ENCODE measurements at places on chromosomes 1 and 21. TPM values are rescaled to one million over a fixed set of nuclear protein-coding genes. Genes with fewer than 3 reads are reported as not detected.

DNA sequence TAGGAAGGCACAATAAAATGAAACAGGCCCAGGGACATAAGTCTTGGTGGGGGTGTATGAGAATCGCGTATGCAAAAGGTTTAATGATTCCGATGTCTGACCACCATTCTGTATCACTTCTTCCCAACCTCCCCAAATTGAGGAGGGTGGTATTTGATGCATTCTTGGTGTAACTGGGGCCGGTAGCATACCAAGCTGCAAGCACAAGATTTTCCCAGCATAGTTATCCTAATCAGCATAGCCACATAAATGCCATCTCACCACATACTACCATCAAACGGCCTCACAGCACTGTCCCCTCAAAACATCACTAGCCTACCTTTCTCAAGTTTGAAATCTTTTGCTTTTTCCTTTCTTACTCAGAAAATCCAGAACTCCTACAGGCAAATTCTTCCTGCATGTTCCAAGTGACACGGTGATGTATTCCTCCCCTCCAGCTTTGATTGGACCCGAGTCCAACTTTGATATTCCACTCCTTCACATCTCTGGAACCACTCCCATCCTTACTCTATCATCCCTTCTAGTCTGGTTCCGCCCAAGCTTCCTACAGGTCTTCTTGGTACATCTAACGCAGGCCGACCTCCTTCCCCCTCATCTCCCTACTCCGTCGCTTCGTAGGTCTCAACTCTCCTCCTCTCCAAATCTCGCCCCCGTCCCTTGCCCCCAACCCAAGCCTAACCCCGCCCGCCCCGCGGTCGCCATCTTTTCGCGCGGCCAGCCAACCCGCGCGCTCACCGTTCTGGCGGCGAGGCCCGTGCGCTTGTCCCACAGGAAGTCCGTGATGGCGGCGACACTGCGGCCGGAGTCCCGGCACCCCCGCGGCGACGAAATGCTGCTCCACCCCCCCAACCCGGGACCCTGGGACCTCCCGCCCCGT lies 600 bp downstream of the CLK2 start:
- DNase-seq, result no peak

DNA sequence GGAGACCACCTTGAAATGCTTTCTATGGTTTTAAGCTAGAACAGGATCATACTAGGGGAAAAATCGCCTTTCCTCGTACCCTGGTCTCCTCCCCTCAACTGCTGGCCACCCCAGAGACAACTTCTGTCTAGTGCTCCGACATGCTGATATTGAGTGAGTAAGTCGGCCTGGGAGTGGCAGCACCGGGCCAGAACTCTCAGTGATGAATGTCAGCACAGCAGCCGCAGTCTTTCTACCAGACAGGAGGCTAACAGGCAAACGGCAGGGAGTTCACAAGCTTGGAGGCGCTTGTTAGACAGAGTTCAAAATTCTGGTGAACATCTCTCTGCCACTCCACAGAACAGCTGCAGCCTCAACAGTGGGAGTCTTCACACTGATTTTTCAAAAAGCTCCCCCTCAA lies 716.9 kb downstream of the ADGRL2 start:
- peak; percentile 76 for DNase-seq

DNA sequence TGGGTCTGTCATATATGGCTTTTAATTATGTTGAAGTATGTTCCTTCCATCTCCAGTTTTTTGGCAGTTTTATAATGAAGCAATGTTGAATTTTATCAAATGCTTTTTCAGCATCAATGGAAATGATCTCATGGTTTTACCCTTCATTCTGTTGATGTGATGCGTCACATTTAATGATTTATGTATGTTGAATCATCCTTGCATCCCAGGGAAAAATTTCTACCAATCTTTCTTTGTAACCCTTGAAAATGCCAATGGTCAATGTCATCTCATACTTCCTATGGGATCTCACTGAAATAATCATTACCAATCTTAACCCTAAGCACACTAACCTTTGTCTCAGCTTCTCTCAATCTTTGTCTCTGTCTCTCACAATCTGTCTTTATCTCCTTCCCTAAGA lies 1004.0 kb downstream of the KCNT2 start:
- no peak for DNase-seq

GRCh38 chr1:5889901-5890300 lies 102.3 kb downstream of the NPHP4 start:
- DNase-seq, result no peak

DNA sequence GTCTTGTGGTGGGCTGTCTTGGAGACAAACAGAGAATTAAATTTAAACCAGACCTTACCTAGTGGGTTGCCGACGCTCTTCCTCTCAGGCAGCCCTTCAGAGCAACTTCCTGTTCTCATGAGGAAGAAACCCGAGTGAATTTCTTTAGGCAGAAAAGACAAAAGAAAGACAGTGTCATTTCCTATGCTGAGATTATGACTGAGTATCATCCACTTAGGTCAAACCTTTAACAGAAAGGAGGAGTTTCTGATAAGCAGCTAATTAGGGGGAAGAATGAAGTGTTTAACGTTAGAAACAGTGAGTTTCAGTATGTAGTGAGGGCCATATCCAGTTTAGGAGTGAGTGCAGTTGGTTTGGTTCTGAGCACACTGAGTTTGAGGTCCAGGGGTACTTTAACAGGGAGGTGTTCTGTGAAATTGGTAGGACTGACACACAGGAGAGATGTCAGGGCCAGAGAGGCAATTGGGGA lies 38.7 kb downstream of the FASLG start:
- no peak for DNase-seq

DNA sequence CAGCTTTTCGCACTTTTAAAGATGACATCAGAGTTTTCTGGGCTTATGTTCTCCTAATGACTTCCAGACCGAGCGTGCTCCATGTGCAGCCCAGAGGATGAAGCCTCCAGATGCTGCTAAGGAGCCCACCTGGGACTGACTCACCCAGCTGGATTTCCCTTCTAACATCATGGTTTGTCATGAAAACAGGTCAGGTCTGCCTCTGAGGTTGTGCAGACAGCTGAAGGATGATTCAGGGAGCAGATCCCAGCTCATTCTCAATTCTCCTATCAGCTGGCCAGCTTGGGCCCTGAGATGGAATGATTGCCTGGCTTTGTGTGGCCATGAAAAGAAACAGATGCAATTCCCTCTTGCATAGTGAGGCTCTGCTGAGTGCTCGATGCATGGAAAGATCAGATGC lies 123.9 kb upstream of the DUSP10 start:
- no peak for DNase-seq

- DNase-seq, result no peak
These were observed 73.1 kb downstream of the GATAD2B start for GRCh38 chr1:153849487-153850185.

DNA sequence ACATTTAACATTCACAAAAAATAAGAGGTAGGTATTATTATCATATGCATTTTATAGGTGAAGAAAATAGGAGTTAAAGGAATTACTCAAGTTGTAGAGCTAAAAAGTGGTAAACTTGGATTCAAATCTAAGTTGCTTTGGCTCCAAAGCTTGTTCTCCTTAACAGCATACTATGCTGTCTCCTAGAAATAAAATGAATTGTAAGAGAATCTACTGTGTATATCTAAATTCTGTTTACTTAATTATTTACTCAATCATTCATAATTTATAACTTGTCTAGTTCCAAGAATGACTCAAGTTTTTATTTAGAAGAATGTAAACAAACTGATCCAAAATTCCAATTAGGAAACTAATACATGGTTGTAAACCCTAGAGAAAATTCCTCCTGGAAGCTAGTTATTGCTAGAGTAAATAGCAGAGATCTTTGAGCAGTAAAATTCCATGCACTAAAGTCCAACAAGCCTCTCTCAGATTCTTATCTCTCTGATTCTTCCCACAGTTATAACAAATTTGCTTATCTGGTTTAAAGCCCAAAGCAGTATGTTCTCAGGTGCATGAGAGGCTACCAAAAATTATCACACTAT lies 132.5 kb upstream of the DPT start:
- DNase-seq, result no peak

- DNase-seq, result no peak
These were observed 12.0 kb upstream of the CTSS start for GRCh38 chr1:150777544-150777943.

GRCh38 chr1:232943679-232944252 lies 6.6 kb upstream of the NTPCR start:
- DNase-seq, result no peak

DNA sequence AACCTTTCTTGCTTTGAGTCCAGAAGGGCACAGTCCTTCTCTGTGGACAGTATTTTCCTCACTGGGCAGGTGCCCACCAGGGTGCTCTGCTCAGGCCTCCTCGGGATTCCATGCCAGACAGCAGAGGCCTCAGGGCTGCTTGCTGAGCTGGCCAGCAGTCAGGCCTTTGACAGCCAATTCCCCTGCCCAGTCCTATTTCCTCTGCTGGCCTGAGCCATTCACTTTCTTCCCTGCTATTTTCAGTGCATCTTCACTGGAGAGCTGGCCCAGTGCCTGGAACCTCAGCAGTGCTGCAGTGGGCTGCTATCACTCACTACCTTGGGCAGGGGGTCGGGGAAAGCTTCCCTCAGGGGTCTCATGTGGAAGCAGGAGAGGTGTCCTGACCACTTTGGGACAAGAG lies 33.2 kb downstream of the KCNA10 start:
- no peak for DNase-seq

DNA sequence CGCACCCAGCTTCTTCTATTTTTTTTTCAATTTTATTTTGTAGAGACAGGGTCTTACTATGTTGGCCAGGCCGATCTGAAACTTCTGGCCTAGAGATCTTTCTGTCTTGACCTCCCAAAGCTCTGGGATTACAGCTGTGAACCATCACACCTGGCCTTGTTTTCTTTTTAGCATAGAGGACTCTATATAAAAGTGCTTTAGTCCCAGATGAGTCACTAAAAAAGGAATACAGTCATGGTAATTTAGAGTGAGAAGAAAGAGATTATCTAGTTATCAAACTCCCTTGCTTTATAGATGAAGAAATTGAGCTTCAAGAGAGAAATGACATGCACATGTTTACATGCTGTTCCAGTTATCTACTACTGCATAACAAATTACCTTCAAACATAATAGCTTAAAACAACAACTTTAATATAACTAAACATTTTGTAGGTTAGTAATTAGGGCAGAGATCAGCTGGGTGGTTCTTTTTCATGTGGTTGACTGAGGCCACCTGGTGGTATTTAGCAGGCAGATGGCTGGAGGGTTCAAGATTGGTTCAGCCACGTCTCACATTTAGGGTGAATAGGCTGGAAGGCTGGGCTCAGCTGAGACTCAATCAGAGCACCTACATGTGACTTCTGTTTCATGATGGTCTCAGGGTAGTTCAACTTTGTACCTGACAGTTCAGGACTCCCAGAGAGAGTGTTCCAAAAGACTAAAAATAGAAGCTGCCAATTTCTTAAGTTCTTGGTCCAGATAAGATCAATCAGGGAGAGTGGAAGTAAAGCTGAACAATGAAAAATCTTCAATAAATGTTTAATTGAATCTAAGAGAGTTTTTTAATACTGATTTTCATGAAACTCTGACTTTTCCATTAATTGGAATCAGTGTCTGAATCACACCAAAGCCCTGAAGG lies 16.9 kb upstream of the MTF2 start:
- no peak for DNase-seq

GRCh38 chr1:181149326-181150125 lies 61.0 kb downstream of the IER5 start:
- DNase-seq, result no peak

DNA sequence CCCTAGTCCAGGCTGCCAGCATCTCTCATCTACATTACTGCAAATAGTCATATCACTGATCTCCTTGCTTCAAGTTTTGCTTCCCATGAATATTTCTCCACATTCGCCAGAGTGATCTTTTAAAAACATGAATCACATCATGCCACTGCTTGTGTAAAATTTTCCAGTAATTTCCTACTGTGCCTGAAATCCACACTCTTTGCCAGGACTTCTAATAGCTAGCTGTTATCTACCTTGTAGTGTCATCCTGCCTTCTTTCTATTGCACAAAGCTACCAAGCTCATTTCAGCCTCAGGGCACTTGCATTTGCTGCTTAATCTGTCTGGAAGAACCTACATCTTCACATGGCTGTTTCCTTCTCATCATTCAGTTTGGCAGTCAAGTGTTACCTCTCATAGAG lies 33.9 kb upstream of the ZNF362 start:
- no peak for DNase-seq

DNA sequence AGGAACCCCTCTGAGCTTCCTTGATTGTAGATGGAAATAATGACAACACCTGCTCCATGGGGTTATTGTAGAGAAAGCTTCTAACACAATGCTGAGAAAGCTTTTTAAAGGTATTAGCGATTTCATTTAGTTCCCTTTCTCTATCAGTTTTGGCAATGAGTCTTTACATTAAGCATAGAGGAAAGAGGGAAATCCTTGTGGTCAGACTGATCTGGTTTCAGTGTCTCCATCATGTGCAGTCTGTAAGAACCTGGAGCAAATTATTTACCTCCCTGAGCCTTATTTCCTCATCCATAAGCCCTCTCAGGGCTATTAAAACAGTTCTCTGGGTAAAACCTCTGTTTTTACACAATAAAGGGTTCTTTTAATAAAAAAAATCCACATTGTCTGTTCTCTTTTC lies 87.5 kb downstream of the FGGY start:
- no peak for DNase-seq

GRCh38 chr1:224804220-224804619 lies 125.3 kb upstream of the DNAH14 start:
- DNase-seq, result no peak

DNA sequence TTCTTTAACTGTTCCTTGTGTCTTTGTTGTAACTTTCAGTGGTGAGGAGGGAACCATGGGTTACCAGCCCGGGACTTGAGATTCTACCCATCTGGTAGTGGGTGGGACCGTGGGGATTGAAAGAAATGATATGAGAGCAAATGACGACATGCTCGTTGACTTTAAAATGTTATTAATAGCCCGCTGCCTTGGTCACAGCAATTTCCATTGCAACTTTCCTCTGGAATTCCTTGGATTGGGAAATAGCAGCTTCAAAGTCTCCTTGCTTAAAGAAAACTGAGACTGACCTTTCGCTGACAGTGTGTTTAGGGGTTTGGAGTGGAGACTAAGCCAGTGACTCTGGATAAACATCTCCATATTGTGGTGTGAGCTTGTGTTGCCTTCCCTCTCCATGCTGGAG lies 44.2 kb upstream of the MARK1 start:
- DNase-seq, result no peak

DNA sequence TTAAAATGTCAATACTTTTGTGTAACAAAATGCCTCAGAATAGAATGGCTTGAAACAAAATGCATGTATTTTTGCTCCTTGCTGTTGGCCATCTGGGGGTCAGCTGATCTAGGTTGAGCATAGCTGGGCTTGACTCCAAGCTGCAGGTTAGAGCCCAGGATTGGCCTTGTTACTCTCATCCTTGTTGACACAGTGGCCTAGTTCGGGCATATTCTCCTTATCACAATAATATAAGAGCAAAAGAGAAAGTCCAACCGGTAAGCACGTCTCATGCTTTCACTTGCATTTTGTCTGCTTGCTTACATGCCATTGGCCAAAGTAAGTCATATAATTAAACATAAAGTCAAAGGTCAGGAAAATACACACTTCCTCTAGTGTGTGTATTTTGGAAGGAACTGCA lies 456.2 kb downstream of the KCNT2 start:
- DNase-seq, result no peak

- DNase-seq, result no peak
These were observed 40.9 kb downstream of the PLXNA2 start for GRCh38 chr1:208203127-208203847.

GRCh38 chr1:31382379-31382989 lies 9.6 kb upstream of the FABP3 start:
- DNase-seq, result no peak

Gene GCSAML
- 0.05 TPM for total RNA-seq

Gene TTC24
- total RNA-seq, result not detected

Gene IFNLR1
- 2.8 TPM for total RNA-seq

Gene CFAP141
- not detected for total RNA-seq

Gene SERBP1
- 123 TPM for total RNA-seq

Gene NRAS
- 7.2 TPM for total RNA-seq

Gene AADACL3
- total RNA-seq, result not detected

Gene ATP5PO
- 886 TPM for total RNA-seq

Gene SPOCD1
- total RNA-seq, result not detected
